ENCODE measurements at places on chromosomes 16 and 17.

GRCh38 chr16:53784291-53784690 is 80.3 kb downstream of the FTO start:
- DNase-seq = no peak

DNA sequence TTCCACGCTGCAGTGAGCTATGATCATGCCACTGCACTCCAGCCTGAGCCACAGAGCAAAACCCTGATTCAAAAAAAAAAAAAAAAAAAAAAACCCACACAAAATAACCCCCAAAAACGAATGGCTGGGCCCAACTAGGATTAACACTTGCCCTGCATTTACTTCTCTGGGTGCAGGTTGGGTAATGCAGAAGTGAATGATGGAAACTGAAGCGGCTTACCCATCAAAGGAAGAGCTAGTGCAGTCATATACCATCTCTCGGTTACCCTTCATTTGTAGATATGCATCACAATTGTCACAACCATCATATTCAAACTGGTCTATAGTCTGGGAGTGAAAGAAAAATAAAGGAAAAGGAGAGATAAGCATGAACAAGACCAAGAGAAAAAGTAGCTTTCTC is 819 bp downstream of the SUPT4H1 start:
- DNase-seq = no peak

DNA sequence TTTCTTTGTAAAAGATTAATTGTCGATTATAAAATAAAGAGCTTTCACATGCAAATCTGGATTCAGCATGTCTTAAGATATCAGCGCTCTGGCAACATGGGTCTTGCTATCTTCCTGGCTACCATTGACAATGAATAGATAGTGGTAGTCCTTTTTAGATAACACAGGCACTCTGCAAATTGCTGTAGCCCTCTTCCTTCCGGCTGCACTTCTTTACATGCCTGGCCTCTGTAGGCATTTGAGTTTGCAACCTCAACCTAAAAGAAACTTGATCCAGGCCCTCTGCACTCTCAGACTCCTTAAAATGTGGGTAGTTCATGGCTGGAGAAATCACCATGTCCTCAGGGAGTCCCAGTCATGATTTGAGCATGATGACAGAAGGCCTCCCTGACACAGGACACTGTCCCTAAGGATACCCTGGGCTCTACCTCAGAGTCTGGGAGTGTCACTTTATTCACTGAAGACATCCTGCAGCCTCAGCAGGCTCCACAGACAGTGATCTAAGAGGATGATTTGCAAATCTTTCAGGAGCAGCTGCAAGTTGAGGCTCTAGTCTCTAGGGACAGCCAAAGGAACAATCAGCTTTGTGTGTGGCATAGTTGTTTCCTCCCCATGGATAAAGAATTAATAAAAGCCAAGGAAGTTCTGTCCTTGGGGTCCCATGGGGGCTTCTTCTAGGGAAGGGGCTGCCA is 529.4 kb downstream of the RBFOX1 start:
- no peak for DNase-seq

GRCh38 chr17:73592501-73592961 is 51.7 kb downstream of the SDK2 start:
- no peak for DNase-seq

DNA sequence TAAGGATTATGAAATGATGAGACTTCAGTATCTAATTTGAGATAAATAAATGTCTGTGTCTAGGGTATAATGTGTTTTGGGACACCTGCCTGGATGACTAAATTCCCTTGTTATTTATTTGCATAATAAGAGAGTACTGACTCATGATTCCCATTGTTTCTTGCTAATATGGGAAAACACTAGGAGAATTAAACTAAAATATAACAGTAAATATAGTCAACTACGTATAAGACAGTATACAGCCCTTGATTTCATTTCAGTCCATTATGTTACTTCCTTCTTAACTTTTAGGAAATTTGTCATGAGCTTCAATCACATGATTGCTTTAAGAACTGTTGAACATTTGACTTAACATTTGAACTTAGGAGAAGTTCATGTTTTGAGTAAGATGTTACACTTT is 62.4 kb downstream of the VMP1 start:
- no peak for DNase-seq

DNA sequence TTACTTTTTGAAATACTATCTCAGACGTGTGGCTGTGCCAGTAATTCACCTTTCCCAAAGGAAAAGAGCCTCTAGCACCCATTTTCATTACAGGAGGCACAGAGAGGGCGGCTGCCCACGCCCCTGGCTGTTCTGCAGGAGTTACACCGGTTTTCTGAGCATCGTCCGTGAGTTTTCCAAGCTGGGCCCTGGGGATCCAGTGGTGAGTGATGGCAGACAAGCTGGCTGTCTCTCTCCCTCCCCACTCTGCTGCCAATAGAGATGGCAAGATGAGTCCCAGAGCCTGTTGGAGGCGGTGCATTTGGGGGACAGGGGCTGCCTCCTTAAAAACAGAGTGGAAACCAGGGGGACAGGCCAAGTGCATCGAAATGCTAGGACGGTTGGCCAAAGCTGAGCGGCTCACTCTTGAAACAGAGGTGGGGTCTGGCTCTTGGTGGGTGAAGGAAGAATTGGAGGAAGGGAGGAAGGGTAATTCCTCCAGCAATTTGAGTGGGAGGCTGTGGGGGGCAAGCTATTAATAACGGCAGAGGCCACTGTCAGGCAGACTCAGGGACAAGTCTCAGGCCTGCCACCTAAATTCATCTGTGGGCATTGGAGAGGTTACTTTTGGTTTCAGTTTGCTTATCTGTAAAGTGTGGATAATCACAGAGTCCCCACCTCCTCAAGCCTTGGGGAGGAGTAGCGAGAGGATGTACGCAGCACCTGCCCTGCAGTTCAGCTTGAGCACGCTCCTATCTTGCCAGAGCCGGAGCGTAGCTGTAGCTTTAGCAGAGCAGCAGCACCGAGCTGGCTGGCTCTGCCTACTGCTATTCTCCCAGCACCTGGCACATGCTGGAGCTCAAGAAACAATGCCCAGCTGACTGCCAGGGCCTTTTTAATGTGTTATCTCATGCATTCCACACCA is 7.5 kb upstream of the NOS2 start:
- DNase-seq = no peak

GRCh38 chr16:57825298-57826044 is 23.2 kb upstream of the KIFC3 start:
- DNase-seq = no peak

- no peak for DNase-seq
Measured at GRCh38 chr17:39175695-39176093, 9.7 kb upstream of the ARL5C start.

All from activated CD4-positive, alpha-beta T cell treated with anti-CD3 and anti-CD28 coated beads, Interleukin-2, amount 50 U/mL, for 24 hours (primary cell).